ENCODE measurements at places on chromosomes 6 and 20.
A peak's percentile ranks its signal among the peaks of the same experiment; 100 is the strongest.

GRCh38 chr6:150615967-150616366 is 16.3 kb downstream of the PLEKHG1 start:
- DNase-seq = no peak

GRCh38 chr6:119517428-119517827 is 167.9 kb upstream of the MAN1A1 start:
- no peak for DNase-seq

GRCh38 chr6:33694977-33695376 is 16.5 kb downstream of the UQCC2 start:
- no peak for DNase-seq

GRCh38 chr6:4320860-4321259 is 185.5 kb upstream of the ECI2 start:
- DNase-seq = no peak

DNA sequence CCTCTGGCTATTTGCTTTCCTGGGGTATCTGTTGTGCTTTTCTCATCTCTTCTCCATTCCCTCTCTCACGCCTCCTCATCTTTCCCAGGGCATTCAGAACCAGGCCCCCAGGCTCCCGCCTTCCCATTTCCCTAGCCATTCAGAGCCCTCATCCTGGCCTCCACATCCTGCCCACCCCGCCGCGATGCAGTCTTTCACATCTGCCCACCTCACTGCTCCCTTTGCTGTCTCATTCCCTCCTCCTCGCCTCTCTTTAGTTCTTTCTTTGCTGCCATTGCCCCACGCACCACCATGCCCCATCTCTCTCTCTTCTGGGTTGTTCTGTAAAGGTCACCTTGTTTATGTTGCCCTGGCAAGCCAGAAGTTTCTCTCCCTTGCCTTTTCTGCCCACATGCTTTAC is 10.6 kb upstream of the AAR2 start:
- no peak for DNase-seq

- peak; percentile 8 for DNase-seq
These were observed 26.5 kb upstream of the BTBD3 start for GRCh38 chr20:11891077-11891775.

- no peak for DNase-seq
These were observed 37.1 kb upstream of the RPS6KA2 start for GRCh38 chr6:166664135-166664534.

- DNase-seq = no peak
These were observed 15.1 kb downstream of the SOX4 start for GRCh38 chr6:21608601-21609000.

DNA sequence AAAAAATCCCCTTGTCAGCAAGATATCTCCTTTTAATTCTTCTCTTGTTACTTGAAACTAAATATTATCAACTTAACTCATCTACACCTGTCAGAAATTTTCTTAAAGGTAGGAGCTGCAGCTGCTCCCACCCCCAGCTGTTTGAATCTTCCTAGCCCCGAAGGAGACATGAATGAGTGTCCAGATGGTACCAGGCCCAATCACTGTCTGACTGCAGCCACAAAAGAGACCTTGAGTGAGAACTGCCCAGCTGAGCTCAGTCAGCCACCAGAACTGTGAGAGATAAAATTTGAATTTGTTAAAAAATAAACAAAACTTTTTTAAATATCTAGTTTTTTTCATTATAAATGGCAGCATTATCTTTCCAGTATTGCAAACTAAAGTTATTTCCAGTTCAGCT is 84.7 kb downstream of the PRSS35 start:
- no peak for DNase-seq

GRCh38 chr6:82711971-82712370 is 348.4 kb downstream of the TPBG start:
- no peak for DNase-seq

DNA sequence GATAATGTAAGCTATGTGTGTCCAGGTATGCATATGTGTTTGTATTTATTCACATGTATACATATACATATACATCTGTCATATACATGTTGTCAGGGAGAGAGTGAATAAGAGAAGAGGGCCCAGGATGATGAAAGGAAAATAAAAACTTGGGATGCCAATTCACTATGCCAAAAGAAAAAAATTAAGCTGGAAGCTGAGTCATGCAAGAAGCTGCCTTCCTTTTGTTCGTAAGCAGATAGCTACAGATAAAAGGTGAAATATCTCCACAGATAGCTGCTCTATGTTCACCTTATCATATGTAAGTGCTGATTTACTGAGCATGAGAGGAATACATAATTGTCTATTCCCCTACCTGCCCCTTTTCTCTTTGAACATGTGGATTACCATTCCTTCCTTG is 579.9 kb downstream of the EPM2A start:
- no peak for DNase-seq

GRCh38 chr20:12180107-12180661 is 262.5 kb downstream of the BTBD3 start:
- no peak for DNase-seq

DNA sequence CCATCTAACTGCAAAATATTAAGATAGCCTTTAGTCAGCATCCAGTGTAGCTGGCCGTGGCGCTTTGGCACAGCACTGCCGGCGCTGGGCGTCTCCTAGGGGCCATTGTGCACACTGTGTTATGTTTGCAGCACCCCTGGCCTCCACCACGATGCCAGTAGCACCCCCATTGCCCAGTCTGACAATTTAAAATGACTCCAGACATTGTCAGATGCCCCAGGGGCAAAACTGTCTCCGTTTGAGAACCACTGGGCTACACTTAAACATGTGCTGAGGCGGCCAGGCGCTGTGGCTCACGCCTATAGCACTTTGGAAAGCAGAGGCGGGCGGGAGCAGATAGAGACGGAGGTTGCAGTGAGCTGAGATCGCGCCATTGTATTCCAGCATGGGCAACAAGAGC is 6.0 kb upstream of the MTG2 start:
- DNase-seq = no peak

DNA sequence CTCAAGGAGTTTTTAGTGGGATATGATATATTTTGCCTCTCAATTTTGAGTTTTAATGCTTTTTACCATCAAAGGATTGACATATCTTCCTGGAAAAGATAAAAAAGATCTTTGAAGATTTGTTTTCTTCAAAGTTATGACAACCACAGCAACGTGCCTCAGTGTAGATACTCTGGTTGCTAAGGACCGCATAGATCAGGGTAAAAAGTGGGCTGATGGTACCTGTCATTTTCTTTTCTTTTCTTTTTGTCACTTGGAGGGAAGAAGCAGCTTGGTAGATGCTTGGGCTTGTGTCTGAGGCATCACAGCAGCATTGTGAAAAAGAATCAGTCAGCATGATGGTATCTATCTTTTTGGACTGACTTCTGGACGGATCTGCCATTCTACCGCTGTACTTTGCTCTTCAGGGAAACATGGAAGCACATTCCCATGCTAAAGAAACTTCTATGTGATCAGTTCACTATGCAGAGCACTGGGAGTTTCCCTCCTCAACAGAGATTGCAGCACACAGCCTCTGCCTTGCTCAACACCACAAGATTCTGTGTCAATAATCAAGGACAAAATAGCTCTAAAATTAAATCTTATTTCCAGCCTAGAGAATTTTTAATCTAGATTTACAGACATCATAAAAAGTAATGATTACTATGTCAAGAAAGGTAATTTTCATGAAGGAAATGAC is 54.8 kb upstream of the SGK1 start:
- DNase-seq = no peak

DNA sequence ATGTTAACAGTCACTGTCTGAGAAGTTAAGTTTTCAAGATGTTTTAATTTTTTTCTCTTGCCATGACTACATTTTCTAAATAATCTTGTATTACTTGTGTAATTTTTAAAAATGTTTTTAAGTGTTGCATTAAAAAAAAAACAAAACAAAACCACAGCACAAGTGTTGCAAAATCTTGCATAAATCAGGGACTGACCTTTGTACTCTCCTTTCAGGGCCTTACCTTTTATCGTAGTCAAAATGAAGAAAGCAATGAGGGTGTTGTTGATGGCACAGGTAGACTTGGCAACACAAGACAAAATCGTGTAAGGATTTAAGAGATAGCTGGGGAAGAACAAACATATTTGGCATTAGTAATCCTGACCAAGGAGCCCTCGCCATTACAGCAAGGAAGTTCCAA is 42.5 kb downstream of the PIGU start:
- no peak for DNase-seq

DNA sequence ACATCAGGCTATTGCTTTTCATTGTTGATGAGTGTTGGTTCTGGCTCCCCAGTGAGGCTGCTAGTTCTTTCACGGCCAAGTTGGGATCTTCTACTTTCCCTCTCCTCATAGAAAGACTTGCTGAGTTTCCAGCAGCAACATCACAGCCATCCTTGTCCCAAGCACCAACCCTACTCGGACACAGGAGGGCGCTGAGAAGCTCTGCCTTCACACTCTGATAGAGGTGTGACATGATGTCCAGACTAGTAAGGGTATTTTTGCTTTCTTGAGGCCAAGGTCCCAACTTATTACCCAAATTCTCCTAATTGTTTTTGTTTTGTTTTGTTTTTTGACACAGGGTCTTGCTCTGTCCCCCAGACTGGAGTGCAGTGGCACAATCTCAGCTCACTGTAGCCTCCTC is 3.0 kb upstream of the GCM1 start:
- DNase-seq = no peak

GRCh38 chr6:20610636-20611370 is 76.5 kb downstream of the CDKAL1 start:
- DNase-seq = no peak

DNA sequence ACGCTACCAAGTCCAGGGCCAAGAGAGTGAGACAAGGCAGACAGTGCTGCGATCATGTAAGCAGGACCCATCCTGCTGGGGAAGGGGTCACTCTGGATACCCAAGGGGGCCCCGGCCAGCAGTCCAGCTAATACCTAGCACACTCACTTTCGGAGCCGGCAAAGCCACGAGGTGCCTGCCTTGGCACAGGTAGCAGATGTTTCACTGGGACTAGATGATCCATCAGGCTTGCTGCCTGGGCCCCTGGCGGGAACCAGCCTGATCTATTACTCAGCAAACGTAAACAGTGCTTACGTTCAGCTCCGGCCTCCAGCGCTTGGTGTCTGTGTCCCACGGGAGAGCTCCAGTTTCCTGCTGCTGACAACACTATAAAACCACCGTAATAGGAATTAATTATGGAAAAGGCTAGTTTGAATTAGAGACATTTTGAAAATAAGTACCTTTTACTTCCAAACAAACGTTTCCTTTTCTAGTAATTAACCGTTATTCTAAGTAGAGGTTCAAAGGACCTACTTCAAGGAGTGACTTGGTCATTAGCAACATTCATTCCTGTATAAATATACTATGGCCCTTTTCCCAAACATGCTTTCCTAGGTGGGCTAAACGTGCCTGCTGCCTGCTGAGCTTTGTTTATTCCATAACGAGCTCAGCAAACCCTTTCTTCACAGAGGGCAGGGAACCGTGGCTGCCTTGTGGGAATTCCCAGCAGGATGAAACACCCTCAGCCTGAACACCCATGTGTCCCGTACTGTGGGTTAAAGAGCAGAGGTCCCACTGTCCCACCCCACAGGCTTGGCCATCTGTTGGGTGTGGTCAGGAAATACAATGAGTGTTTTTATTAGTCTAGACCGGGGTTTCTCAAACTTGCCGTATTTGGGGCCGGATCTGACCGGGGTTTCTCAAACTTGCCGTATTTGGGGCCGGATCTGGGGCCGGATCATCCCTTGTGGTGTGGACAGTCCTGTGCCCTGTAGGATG is 18.4 kb downstream of the SLC22A23 start:
- DNase-seq = no peak
